ENCODE measurements at places on chromosomes 2 and 18.

DNA sequence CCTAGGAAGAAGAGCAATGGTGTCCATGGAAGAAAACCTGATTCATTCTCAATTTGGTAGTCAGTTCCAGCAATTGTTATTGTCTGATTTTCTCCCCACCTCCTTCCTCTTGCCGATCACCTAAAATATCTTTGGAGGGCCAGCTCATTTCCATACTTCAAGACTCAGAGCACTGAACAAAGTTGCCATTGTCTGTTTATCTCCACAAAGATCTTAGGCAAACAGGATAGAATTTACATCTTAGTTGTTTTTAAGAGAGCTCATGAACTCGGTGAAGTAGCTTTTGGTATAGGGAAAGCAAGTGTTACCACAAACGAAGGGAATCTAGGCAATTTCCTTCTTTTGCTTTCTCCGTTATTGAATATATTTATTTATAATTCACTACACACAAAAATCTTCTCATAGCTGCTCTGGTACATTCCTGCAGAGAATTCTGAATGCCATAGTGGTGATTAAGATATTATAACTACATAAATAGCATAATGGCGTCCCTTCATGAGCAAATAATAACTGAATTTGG lies 41.5 kb upstream of the CHST9 start:
- no peak for DNase-seq

DNA sequence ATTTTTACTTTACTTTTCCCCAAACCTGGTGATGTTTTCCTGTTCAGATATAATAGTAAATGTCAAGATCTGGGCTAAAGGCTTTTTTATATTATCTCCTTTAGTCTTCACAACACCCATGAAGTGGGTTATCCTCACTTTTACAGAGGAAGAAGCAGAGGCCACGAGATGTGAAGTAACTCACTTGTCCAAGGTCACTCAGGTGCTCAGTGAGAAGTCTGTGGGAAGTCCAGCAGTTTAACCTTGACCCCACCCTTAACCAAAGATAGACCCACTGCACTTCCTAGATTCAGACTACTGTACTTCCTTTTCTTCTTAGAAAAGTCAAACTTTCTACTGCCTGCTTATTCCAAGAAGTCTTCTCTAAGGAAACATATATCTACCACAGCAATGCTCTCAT lies 56.3 kb upstream of the STAT1 start:
- no peak for DNase-seq

GRCh38 chr2:30355306-30355705 lies 91.7 kb upstream of the LCLAT1 start:
- DNase-seq: no peak

DNA sequence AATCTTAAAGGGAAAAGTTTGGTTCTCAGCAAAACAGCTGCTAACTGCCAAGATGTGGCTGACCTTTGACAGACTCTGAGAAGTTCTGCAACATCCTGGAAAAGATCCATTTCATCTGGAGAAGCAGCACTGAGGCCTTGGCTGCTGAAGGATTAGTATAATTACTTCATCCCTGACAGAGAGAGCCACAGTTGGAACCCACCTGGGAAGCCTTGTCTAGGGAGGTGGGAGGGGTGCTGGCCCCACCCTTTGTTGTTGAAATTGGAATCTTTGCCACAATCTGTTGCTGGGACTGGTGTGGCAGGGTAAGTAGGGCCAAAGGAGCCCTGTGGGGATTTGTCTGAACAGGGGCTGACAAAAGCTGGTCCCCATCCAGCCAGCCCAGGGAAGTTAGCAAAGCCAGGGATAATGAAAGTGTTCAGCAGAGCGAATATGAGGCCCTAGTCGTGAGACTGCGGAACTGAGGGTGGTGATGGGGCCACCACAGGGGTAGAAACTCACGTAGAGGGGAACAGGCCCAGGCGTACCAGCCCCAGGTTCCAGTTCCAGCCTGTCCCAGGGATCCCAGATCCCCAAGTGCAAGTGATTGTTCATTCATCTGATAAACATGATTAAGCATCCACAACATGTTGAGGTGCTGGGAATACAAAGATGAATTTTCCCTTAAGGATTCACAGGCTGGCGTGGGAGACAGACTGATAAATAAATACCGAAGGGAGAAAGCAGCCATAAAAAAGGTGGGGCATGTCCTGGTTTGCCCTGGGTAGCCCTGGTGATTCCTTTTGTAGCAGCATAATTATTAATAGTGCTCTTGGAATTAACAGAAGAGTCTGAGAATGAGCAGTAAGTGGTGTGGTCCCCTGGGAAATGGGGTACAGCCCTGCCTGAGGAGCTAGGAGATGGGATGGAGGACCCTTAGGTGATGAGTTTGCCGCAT lies 60.0 kb downstream of the MYO1B start:
- DNase-seq: no peak

GRCh38 chr18:316393-316792 lies 48.5 kb upstream of the THOC1 start:
- DNase-seq: no peak

- DNase-seq: no peak
Measured at GRCh38 chr18:55927831-55928230, 339.8 kb upstream of the TCF4 start.

DNA sequence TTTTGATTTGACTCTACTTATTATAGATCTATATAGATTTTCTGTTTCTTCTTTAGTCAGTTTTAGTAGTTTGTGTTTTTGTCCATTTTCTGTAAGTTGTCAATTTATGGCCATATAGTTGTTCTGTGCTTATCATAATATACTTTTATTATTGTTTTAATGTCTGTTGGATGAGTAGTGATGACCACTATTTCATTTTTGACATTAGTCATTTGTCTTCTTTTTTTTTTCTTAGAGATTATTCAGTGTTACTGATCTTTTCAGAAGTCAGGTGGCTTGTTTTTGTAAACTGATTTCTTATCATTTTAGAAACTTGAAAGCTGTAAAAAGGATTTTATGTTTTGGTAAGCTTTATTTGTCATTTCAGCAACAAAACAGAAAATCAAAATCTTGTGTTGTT lies 57.3 kb downstream of the EPC2 start:
- DNase-seq: no peak

GRCh38 chr2:126657636-126658318 lies 1.8 kb downstream of the GYPC start:
- peak; percentile 77 for DNase-seq

- DNase-seq: no peak
Measured at GRCh38 chr18:10826400-10826799, 300.6 kb downstream of the NAPG start.

DNA sequence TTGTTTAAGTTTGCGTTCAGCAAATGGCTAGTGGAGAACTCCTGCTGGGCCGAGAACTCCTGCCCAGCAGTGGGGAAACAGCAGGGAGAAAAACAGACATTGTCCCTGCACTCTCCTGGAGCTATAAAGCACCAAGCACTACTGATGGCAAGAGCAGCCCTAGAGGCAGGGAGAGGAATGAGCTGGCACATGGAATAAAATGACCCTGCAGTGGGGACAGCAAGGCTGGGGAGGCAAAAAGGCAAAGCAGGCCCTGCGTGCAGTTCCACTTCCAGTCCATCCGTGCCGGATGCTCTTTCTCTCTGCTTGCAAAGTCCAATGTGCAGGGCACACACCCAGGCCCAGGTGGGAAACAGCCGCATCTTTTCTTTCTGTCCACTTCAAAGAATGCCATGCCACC lies 415.5 kb downstream of the LRATD1 start:
- no peak for DNase-seq

GRCh38 chr2:28155086-28155485 lies 237.6 kb upstream of the FOSL2 start:
- no peak for DNase-seq

DNA sequence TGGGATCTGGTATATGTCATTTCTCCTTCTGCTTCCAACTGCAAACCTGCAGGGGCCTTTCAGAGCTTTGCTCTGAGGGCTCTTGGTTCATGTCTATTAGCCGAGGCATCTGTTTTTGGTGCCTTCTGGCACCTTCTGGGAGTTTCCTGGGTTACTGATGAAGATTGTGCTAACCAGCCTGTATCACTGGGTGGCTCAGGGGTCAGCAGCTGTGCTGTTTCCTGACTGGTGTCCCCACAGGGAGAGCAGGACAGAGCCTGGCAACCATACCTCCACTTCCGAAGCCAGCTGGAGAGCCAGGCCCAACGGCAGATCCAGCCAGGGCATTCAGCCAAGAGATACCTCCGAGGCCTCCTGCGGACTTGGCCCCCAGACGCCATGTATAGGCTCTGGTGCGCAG lies 17.5 kb downstream of the KIAA2012 start:
- DNase-seq: no peak

DNA sequence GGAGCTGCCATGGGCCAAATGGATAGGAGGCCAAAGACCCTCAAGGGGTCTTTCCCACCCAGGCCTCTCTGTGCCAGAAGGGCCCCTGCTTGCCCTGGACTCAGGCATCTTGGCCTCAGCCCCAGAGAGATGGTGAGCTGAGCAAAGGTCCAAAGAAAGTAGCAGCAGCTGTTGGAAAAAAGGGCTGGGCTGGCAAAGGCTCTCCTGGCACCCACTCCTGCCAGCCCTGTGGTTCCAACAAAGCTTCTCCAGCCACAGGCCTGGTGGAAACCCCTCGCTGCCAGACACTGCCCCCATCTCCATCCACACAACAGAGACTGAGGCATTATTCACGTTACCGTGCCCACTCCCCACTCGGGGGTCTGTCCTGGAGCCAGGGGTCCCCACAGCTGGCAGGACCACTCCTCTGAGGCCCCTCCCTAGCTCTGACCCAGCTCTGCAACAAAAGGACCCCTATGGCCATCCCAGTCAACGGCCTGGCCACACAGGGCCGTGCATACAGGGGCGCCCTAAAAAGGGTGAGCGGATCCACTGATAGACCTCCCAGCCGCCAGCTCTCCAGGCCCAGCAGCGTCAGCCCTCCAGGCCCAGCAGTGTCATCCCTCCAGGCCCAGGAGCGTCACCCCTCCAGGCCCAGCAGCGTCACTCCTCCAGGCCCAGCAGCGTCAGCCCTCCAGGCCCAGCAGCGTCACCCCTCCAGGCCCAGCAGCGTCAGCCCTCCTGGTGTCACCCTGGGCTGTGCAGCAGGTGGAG lies 10.1 kb downstream of the BIN1 start:
- DNase-seq: no peak

DNA sequence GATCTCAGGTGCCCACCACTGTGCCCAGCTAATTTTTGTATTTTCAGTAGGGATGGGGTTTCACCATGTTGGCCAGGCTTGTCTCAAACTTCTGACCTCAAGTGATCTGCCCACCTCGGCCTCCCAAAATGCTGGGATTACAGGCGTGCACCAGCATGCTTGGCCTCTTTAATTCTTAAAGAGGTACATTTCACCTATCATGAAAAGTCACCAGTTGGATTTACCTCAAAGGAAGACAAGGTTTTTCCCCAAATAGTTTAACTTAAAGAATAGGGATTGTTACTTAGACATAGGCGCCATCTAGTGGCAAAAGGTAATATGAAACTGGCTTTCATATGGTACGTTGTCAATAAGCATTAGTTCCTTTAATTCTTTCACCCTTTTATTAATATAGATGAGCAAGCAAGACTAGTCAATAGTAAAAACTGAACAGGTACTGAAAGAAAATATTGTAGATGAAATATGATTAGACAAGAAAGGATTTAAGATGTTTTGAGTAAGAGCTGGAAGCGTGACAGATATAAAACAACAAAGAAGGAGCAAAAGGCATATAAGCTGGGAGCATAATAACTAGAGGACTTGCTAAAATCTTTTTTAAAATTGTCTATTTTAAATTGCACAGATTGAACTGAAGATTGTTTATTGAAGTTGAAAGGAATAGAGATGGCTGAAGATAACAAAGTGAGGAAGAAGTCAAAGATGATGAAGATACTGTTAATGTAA lies 35.0 kb upstream of the PSMD14 start:
- peak; percentile 72 for DNase-seq

GRCh38 chr2:104432991-104433390 lies 420.9 kb upstream of the POU3F3 start:
- no peak for DNase-seq
